ENCODE measurements at places on chromosomes 11 and 22. TPM values are rescaled to one million over a fixed set of nuclear protein-coding genes. Genes with fewer than 3 reads are reported as not detected.
A peak's percentile ranks its signal among the peaks of the same experiment; 100 is the strongest.

GRCh38 chr11:128512474-128512996 lies 74.8 kb downstream of the ETS1 start:
- H3K4me1 ChIP-seq, result peaks cover 95% of the 10 kb centered on the region
- DNase-seq, result no peak
- H3K36me3 ChIP-seq, result peaks cover 10% of the 10 kb centered on the region
- H3K27ac ChIP-seq, result no peak overlapping the region
- H3K27me3 ChIP-seq, result no peaks in the 10 kb centered on the region

DNA sequence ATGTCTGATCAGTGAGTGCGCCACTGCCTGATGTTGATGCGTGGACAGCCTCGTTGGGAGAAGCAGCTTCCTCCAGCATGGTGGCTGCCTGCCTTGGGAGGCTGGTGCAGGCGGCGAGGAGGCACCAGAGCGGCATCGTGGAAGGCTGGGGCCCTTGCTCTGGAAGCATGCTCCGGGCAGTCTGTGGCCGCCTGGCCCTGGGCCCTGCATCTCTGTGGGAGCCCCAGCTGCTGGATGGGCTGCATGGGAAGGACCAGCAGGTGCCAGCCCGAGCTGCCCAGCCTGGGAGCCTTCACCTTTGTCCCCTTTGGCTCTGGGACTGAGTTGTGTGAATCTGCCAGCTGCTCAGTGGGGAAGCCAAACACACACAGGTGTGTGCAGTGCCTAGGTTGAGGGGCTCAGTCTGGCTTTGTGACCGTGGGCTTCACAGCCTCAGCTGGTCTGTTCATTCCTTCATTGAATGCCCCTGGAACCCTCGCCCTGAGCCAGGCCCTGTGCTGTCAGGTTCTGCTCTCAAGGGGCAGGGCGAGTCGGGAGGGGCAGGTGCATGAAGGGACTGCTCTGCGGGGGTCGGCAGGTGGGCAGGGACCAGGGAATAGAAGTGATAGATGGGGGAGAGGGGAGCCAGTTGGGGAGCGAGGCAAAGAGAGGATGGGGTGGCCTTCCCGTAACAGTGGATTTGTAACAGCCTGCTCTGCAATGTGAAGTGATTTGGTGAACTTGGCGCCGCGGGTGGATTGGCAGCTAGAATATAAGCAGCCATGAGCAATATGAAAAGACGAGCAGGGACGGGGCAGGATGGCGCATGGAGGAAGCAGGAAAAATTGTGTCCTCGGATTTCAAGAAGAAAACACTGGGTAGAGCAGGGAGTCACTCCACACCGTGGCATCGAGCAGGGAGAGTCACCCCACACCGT lies 354.2 kb downstream of the TBC1D22A start:
- H3K27me3 ChIP-seq, result no peaks in the 10 kb centered on the region
- peaks cover 3% of the 10 kb centered on the region for H3K36me3 ChIP-seq
- no peak overlapping the region for H3K27ac ChIP-seq
- no peaks in the 10 kb centered on the region for H3K4me1 ChIP-seq
- DNase-seq, result peak; percentile 79

DNA sequence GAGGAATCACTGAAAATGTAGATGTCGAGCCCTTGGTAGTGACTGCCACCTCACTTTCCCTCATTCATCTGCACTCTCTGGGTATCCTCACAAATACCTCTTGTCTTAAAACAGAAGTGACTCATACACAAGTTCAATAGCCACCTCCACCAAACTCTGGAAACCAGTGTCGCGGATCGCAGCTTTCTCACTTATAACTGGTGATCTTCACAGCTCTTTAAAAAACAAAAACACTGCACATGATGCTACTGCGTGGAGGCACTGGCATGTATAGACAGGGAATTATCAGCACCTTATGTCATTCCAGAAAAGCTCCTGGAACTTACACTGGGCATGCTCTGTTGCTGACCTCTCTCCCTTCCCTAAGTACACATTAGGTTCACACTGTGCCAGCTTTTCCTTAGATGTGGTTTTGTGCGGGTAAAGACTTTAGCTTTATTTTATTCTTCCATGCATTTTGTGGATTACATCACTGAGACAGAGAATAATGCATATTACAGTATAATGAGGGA lies 425.5 kb upstream of the CADM1 start:
- H3K4me3 ChIP-seq, result no peak overlapping the region
- H3K36me3 ChIP-seq, result peaks cover 2% of the 10 kb centered on the region
- DNase-seq, result no peak
- no peak overlapping the region for H3K27ac ChIP-seq
- peaks cover 22% of the 10 kb centered on the region for H3K4me1 ChIP-seq

GRCh38 chr11:61691380-61692156 lies 11.4 kb downstream of the DAGLA start:
- no peak overlapping the region for H3K4me3 ChIP-seq
- peaks cover 30% of the 10 kb centered on the region for H3K4me1 ChIP-seq
- no peaks in the 10 kb centered on the region for H3K27me3 ChIP-seq

DNA sequence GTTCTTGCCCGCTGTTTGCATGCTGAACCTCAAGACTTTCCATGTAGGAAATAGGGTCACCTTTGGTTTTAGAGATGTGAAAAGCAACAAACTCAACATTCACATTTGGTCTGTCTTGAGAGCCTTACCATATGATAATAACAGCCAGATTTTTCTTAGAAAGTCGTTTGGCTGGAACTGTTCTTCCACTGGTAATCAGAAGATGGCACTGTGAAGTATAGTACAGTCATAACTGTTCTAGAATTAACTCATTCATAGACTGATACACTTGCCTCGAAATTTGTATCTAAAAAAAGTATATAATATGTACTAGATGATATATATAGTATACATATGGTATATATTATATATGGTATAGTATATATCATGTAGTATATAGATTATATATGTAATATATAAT lies 12.3 kb downstream of the LUZP2 start:
- peaks cover 3% of the 10 kb centered on the region for H3K36me3 ChIP-seq
- H3K27ac ChIP-seq, result no peak overlapping the region
- H3K4me1 ChIP-seq, result peaks cover 17% of the 10 kb centered on the region
- no peaks in the 10 kb centered on the region for H3K27me3 ChIP-seq

MS4A15 gene
- not detected for total RNA-seq

OR52I2 gene
- total RNA-seq, result not detected

C11orf21 gene
- not detected for total RNA-seq

OR8D1 gene
- not detected for total RNA-seq
